ENCODE measurements at places on chromosomes 16 and 17.

- no peak for DNase-seq
These were observed 622 bp downstream of the HOXB6 start for GRCh38 chr17:48603959-48604769.

DNA sequence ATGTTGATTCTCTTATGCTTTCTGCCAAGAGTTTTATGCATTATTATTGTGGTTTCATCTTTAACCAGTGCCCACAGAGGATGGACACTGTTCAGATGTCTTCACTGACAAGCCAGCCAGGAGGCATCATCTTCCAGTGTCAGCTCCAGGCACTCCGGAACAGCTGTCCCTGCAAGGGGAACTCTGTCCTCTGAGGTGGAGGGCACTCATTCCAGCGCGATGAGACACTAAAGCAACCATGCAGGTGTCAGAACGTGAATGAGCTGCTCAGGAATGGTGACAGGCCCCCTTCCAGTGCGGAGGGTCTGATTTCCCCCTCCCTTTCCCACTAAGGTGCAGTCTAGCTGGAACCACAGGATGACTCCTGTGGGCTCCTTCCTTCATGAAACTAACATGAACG is 117.5 kb downstream of the NOG start:
- DNase-seq, result no peak

- no peak for DNase-seq
These were observed 3.6 kb downstream of the IRF8 start for GRCh38 chr16:85902366-85903155.

DNA sequence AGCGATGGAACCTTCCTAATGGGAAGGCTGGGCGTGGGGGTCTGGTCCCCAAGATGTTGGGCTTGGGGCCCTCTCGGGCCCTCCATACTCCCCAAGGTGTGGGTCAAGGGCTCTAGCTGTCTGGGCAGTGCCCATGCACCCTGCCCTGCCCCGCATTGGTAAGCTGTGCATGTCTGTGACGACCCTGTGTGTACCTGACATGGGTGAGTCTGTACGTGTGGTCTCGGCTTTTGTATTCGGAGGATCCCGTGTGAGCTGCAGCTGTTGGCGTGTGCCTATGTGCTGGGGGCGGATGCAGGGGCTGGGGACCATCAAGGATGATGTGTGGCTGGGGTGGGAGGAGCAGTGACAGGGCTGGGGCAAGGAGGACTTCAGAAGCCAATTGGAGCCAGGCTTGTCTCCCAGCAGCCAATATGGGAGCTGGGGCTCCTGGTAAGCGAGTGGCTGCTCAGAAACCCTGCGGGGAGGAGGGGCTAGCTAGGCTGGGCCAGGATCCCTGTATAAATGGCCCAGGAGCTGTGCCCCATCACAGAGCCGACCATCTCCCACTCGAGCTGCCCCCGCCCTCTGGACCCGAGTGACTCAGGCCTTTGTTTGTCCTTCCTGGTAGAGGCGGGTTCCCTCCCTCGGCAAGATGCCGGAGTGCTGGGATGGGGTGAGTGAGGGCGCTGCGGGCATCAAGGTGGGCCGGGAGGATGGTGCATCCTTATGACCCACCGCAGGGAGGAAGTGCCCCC is at the start of gene NDRG4:
NDRG4 (plus strand) TSS at position 529 of the 737 bp plus-strand sequence; CDS start at position 635, 106 bp downstream.
- DNase-seq, result peak; percentile 33

DNA sequence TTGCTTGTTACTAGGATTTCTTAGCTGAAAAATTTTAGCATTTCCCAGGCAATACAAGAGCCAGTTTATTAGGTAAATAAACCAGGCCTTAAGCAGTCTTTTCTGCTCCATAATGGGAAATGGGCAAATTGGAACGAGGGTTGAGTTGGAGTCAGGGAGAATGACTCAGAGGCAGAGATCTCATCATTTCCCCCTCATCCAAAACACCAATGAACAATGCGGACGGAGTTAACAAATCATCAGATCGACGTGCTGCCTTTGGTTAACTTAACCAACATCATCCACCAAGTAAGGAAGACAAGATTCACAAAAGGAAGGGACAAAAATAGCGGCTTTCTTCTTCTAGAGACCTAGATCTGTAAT is 243.5 kb downstream of the STX8 start:
- DNase-seq, result no peak

DNA sequence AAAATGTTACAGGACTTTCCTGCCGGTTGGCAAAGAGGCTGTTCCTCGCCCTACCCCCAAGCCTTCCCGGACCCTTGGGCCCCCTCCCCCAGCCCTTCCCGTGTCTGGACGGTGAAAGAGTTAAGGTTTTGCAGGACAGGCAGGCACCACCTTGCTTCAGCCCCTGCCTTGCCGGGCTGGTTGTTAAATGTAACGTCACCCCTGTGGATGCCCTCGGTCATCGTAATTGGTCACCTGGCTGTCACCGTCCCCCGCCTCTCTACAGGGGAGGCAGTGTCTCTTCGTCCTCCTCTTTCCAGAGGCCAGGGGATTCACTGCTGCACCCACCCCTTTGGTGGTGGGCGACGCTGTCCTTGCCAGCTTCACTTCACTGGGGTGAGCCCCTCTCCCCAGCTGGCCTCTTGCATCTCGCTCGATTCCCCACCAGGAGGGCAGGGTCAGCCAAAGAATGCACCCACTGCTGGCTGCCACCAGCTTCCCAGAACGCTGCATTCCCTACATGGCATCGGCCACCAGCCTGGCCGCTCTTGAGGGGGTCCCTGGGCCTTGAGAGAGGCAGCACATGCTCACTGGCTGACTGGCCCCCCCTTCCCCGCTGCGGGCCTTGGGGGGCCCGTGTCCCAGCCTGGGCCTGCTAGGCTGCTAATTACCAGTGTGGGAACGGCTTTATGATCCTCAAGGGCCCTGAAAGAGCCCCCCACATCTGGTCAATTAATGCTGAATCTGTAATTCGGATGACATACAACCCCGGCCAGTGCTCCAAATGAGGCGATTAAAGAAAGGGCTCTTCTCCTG is 25.2 kb upstream of the GSE1 start:
- no peak for DNase-seq

- peak; percentile 43 for DNase-seq
These were observed 53.9 kb upstream of the ERCC4 start for GRCh38 chr16:13866073-13866472.

- DNase-seq, result no peak
These were observed 10.4 kb downstream of the LLGL1 start for GRCh38 chr17:18235743-18236256.

DNA sequence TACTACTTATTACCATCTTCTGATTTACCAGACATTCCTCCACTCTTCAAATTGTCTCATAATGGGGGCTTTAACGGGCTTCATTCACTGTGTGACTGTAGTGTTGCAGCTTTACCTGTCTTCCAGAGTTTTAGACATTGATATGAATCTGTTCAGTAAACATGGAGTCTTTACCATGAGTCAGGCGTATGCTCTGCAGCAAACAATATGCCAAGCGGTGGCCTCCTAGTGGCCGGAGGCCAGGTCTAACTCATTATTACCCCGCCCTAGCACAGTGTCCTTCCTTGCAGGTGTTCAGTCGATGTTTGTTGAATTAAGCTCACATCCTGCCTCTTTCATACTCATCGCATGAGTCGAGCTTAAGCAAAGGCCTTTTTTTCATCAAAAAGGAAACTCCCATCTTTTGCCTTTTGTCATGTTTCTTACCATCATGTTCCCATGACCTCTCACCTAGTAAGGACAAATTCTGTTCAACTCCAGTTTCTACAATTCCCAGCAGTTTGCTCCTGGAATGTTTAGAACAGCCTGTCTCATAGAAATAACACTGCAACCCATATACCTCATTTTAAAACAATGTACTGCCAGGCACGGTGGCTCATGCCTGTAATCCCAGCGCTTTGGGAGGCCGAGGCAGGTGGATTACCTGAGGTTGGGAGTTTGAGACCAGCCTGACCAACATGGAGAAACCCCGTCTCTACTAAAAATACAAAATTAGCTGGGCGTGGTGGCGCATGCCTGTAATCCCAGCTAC is 39.4 kb downstream of the TUBD1 start:
- peak; percentile 78 for DNase-seq

- DNase-seq, result no peak
These were observed 5.0 kb upstream of the WFIKKN2 start for GRCh38 chr17:50830352-50830751.

DNA sequence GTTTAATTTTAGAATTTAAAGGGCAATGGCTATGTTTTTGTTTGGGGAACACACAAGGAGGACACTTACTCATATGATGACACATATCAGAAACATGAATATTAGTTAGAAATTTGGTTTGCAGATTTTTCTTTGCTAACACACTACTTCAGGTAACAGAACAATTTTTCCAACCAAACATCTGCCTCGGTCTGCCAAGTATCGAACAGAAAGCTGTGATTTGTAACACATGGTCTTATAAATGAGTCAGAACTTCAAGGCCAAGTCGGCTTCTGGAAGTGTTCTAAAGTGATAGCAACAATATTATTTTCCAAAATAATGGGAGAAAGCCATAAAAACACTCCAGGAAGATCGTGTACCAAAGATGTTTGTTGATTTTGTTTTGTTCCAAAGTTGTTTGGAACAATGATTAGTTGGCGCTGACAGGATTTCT is 75.9 kb upstream of the PMFBP1 start:
- peak; percentile 4 for DNase-seq

DNA sequence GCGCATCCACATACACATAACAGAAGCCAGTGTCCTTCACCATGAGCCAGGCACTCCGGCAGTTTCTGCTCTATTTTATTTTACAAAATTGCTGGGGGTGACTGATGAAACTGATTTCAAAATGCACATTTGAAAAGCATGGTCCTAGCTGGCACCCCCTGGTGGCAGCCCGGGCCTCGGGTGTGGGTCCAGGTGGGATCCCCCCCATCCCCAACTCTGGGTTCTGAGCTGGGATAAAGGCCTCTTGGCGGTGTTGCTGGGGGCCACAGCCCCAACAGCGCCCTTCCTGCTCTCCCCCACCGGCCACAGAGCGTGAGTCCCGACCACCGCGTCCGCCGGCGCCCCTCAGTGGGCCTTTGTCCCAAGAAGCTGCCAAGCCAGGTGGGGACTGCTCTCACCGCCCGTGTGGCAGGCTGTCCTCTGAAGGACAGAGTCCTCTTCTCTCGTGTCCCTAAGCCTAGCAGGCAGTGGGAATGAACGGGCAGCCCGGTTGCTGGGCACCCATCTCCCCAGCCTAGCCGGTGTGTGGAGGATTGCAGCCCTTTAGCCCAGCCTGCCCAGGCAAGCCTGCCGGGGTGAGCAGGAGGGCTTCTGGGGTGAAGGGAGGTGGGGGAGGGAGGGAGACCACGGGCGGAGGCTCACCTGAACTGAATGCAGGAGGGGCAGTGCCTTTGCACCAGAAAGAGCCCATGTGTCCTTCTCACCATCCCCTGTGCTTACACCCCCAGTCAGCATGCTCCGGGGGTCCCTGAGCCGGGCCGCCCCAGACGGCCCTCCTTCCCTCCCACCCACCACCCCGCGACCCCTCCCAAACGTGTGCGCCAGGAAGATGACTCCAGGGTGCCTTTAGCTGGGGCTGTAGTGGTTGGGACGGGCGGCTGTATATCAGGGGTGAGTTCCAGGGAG is 898 bp downstream of the SNAI3 start:
- DNase-seq, result no peak

DNA sequence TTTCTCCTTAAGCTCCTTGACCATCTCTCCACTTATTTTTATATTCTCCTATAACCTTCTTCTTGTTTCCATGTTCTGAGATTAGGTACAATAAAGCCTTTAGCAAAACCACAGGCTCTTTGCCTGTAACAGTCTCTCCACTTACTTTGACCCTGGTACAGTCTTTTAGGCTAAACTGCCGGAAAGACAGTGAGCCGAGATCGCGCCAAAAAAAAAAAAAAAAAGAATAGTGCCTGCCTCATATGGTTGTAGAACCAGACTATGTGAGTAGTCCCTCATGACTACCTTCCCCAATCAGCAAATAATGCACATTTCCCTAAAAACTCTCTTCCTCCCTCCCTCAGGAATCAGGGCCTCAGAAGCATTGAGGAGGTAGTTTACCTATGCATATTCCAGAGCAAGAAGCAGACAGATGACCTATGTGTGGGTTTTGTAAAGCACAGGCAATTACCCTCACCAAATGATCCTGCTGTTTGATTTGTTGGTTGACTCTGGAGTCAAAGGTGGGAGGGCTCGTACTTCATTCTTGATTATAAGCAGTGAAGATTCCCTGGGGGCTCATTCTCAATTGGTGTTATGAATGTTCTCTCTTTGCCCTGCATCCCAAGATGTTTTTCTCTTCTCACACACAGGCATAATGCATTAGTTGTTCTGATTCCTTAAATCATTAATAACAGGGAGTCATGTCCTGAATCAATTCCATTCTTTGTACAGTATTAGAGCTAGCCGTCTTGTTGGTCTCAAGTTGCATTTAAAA is 8.9 kb upstream of the NME1 start:
- DNase-seq, result no peak

DNA sequence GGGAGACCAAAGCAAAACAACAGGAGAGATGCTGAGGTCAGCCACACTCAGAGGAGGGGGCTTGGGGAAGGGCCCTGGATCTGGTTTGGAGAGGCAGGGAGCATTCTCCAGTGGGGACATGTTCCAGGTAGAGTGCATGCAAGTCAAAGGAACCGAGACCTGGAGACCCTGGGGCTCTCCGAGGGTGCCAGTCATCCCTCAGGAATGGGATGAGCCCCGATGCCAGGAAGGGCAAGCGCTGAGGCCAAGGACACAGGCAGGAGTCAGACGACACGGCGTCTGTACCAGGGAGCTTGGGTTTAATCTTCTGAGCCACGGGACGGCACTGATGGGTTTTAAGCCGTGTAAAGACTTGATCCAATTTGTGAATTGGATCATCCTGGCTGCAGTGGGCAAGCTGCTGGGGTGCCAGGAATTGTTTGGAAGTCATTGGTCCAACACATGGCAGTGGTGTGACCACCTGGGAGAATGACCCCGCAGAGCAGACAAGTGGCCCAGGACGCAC is 32.9 kb upstream of the ANKRD40CL start:
- no peak for DNase-seq

DNA sequence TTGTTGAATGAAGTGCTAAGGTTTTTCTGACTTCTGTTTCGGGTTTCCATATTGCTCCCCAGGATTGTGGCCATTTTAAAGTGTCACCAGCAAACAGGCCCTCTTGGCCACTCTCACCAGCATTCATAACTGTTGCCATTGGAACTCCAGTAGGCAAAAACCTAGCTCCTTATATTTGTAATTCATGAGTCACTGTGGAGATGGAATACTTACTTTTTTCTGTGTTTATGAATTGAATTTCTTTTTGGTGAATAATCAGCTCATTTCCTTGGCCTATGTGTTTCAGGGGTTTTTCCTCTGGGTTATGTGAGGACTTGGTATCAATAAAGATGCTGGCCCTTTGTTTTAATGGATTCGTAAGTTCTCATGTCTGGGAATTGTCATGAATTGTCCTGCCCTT is 255.1 kb downstream of the SNX29 start:
- no peak for DNase-seq

All from pulmonary artery endothelial cell (primary cell).